T-helper 1 cell (primary cell): ENCODE measurements at places on chromosomes 6 and 20.

DNA sequence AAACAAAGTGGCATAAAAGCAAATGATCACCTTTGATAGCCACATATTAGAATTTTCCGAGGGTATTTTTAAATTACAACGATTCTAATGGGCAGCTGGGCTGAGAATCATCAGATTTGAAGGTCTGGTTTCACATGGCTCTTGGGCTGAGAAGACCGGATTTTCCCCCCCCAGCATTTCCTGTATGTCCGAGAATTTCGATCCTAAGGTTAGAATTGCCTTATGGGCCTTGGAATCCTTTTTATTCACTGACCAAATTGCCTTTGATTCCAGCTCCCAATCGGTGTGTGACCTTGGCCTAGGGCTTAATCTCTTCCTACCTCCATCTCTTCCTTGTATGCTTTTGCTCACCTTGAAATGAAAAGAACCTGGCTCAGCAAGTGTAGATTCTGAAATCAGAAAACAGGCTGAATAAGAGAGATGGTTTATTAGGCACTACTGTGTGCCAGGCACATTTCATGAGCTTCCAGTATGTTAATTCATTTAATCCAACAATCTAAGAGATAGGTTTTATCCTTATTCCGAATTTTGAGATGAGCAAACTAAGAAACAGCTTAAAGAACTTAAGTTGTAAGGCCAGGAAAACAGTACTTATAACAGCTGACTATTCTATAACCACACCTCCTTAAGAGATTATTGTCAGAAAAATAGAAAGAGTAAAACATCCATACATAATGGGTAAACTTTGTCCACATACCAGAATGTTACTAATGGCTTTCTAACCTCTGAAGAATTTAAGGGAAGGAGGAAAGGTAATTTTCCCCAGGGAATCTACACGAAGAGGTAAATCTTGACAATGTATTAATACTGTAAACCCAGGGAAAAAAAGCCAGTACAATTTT is 39.4 kb downstream of the HFE start:
- DNase-seq, result no peak

DNA sequence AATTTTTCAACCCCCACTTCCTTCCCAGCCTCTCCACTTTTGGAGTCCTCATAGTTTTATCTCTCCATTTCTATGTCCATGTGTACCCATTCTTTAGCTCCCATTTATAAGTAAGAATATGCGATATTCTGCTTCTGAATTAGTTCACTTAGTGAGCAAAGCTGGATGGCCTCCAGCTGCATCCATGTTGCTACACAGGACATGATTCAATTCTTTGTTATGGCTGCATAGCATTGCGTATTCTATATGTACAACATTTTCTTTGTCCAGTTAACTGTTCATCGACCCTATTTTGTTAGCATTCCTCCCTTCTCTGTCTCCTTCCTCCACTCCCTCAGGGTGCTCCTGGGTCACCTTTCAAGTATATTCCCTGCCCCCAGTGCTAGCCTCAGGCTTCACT is 210.0 kb upstream of the SSTR4 start:
- no peak for DNase-seq

DNA sequence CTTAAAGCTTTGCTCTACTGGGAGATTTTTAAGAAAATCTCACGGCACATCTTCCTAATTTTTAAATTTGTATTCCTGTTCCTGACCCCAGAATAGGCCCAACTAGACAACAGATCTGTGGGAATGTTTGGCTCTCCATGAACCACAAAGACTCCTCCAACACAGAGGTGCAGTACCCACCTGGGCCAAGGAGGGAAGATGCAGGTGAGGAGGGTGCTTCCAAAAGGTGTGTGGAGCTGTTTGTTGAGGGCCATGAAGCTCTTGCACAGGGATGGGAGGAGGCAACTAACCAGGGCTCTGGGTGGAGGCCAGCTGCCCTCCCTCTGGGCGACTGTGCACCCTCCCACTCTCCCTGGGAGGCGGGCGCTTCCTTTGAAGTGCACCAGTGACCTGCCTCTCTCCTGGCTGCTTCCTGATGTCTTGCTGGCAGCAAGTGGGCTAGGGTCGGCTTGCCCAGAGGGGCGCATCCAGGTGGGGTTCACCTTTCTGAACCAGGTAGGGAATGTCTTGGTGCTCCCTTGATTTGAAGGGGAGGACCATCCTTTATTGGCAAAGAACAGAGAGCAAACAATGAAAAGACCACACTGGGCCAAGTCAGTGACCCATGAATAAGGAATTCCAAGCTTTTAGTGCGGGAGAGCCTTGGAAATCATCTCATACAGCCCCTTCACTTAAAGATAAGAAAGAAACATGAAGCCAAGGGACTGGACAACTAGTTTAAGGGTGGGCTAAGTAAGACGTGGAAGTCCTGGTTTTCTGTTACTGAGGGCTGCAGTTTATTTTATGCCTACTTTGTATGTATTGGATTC is 76.0 kb downstream of the ANKRD6 start:
- no peak for DNase-seq

- DNase-seq, result no peak
Observed at GRCh38 chr20:15406072-15406471, 1068.7 kb upstream of the FLRT3 start.

DNA sequence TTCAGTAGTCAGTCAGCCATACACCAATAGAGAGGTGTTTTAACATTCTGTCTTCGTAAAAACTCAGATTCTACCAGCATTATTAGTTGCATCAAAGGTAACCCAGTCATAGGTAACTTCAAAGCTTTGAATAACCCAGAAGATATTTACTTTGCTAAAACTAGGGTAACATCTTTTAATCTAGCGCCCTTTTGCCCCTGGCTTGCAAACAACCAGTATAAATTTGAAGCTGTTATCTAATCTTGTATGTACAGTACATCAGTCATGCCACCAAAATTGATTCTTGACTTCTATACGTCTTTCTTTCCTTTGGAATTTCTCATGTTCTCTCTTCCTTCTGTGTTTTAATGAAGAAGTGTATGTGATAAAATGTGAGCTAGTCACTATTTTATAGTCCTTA is 109.3 kb downstream of the LIN28B start:
- no peak for DNase-seq

- DNase-seq, result no peak
Observed at GRCh38 chr6:131640100-131640499, 3.0 kb downstream of the ENPP3 start.

GRCh38 chr6:163566056-163566455 is 151.5 kb downstream of the QKI start:
- no peak for DNase-seq

GRCh38 chr6:154954347-154954746 is 40.8 kb upstream of the TIAM2 start:
- no peak for DNase-seq

- DNase-seq, result no peak
Observed at GRCh38 chr6:114521926-114522325, 179.1 kb upstream of the HS3ST5 start.

GRCh38 chr6:158813032-158813431 is 6.1 kb downstream of the EZR start:
- DNase-seq, result no peak

DNA sequence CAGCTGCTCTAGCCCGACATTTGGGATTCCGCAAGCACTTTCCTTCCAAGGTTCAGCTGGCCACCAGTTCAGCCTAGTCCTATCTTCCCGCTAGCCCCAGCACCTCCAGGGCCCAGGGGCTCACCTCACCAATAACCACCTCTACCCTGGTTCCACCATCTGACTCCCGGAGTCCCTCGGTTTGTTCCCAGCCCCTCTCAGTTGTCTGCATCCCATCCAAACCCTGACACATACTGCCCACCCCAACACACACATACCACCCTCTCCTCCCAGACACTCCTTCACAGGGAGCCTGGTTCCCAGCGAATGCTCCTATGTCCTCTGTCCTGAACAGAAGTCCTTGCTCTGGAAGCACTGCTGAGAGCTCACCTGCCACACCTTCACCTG is 418 bp downstream of the TNXB start:
- no peak for DNase-seq

DNA sequence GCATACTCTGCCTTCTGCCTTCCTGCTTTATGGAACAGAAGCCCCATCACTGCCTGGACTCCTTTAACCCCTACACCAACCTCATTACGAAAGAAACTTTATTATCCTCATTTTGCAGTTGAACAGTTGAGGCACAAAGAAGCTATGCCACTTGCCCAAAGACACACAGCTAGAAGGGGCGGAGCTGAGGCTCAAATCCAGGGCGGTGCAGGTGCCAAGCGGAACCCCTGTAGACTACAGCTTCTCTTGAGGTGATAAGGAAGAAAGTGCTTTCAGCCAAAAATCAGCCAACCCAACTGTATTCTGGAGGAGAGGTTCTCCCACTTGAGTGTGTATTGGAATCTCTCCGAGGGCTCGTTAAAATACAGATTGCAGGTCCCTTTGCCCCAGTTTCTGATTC is 90.5 kb downstream of the PRND start:
- no peak for DNase-seq

- DNase-seq, result peak; percentile 86
Observed at GRCh38 chr6:157761331-157761921, 61.6 kb upstream of the SNX9 start.

- DNase-seq, result no peak
Observed at GRCh38 chr6:14428269-14428668, 310.7 kb downstream of the CD83 start.

DNA sequence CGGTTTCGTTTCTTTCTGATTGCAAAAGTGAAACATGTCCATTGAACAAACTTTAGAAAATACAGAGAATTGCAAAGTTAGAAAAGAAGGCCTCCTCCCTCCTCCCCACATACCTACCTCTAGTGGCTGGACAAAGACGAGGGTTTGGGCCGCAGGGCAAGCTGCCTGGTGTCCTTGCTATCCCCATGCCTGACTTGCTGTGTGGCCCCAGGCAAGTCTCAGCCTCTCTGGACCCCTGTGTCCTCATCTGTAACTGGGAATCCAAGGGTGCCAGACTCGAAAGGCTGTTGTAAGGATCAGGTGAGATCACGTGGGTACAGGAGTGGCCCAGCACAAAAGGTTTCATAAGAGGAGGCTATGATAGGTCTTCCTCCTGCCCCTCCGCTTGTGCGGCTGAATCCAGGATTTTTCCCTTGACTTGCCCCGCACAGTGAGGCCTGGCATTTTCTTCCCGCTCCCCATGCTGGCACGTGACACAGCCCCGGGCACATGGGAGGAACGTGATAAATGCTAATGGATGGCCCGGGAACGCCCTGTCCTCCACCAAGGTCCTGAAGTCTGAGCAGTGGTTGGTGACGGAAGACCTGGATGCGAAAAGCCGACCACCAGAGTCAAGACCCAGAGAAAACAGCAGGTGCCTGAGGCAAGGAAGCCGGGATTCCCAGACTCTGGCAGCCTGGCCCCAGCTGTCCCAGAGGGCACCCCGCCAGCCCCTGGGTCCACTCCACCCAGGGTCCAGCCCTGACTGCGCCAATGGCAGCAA is 55.8 kb downstream of the UBE2V1 start:
- DNase-seq, result no peak

- no peak for DNase-seq
Observed at GRCh38 chr6:117168296-117169063, 96.9 kb upstream of the VGLL2 start.

GRCh38 chr6:155088856-155089255 is 93.7 kb downstream of the TIAM2 start:
- DNase-seq, result no peak

DNA sequence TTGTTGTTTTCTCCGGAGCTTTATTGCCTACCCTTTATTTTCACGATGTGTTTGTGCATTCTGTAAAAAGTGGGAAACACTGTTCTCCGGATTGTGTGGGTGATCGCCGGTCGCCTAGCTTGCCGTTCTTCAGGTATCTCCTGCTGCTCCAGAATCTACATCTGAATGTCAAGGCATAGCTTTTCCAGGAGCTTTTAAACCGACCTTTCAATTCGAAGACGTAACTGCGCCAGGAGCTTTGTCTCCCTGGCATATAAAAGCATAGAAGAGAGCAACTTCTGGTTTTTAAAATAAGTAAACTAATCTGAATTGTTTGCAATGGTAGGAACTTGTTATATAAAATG is 96.0 kb downstream of the HFE start:
- DNase-seq, result no peak

DNA sequence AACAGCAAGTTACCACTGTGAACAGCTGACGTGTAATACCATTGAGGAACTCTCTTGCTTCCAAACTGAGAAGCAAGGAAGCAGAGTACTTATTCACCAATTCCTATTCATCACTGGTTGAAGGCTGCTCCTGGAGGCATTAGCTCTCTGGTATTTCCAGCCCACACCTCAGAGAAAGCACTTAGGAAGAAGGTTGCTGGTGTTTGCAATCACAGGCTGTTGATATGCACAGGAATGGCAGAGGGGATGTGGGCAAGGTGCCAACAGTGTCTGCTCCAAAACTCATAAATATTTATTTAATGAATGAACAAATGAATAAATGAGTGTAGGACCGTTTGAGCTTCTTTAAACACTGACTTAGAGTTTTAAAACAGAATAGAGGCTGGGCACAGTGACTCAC is 6.9 kb upstream of the RRBP1 start:
- no peak for DNase-seq

GRCh38 chr6:111894951-111895350 is 21.7 kb upstream of the FYN start:
- DNase-seq, result no peak

- DNase-seq, result no peak
Observed at GRCh38 chr6:2973676-2974075, 2.3 kb upstream of the SERPINB6 start.

GRCh38 chr6:79570129-79571029 is 33.1 kb upstream of the LCA5 start:
- no peak for DNase-seq
